ENCODE measurements at places on chromosomes 12 and 14.
A peak's percentile ranks its signal among the peaks of the same experiment; 100 is the strongest.

GRCh38 chr14:103552011-103552845 is 10.2 kb downstream of the BAG5 start:
- DNase-seq: no peak

- DNase-seq: no peak
These were observed 57.5 kb downstream of the ZNF664 start for GRCh38 chr12:124030510-124030909.

- no peak for DNase-seq
These were observed 18.5 kb downstream of the COL2A1 start for GRCh38 chr12:47985596-47986290.

DNA sequence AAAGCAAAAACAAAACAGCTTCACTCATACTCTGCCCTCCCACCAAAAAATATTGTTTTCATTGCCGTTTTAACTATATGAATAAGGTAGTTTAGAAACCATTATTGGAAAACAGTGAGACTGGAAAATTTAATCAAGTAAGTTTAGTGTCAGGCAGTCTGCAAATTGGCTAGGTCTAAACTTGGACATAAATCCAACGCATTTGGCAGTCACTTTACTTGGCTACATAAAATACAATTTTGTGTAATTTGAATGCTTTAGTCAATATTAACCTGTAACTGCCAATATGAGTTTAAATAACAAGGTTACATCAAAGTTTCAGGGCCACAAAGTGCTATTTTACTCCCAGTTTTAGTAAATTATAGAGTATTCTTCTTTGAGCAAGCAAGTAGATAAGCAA is 202.3 kb upstream of the SLC38A2 start:
- no peak for DNase-seq

- DNase-seq: no peak
These were observed 5.3 kb downstream of the NGB start for GRCh38 chr14:77265561-77266335.

- no peak for DNase-seq
These were observed 39.5 kb upstream of the YAF2 start for GRCh38 chr12:42277396-42278127.

GRCh38 chr12:62643486-62643885 is 176.9 kb downstream of the MON2 start:
- no peak for DNase-seq

GRCh38 chr12:579420-580110 is 83.7 kb downstream of the NINJ2 start:
- DNase-seq: no peak

GRCh38 chr14:72921396-72921795 is 4.9 kb upstream of the DCAF4 start:
- DNase-seq: no peak

GRCh38 chr14:20415782-20416206 is 2.5 kb upstream of the TEP1 start:
- DNase-seq: peak; percentile 73

DNA sequence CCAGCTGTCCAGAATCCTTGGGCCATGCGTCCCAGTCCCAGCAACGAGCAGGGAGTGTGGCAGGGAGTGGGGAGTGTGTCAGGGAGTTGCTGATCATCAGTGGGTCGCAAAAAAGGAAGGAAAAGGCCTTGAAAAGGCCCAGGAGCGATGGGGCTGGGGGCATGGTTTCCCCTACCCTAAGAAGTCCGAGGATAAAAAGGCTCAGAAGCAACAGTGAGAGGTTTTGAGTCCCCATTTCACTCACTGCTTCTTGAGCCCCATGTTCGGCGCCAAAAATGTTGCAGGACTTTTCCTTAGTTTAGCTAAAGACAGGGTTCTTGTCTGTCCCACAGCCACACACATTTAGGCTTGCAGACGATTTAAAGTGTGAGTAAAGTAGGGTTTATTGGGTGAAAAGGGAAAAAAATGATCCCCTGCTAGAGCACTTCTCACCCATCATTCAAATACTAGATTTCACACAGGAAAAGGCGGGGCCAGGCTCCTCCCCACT is 189.5 kb downstream of the KCNC2 start:
- no peak for DNase-seq

DNA sequence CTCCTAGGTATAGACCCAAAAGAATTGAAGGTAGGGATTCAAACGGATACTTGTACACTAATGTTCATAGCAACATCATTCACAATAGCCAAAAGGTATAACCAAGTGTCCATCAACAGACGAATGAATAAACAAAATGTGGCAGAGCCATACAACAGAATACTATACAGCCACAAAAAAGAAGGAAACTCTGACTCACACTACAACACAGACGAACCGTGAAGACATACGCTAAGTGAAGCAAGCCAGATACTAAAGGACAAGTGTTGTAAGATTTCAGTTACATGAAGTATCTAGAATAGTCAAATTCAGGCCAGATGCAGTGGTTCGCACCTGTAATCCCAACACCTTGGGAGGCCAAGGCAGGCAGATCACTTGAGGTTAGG is 19.1 kb downstream of the CAMKK2 start:
- DNase-seq: no peak

DNA sequence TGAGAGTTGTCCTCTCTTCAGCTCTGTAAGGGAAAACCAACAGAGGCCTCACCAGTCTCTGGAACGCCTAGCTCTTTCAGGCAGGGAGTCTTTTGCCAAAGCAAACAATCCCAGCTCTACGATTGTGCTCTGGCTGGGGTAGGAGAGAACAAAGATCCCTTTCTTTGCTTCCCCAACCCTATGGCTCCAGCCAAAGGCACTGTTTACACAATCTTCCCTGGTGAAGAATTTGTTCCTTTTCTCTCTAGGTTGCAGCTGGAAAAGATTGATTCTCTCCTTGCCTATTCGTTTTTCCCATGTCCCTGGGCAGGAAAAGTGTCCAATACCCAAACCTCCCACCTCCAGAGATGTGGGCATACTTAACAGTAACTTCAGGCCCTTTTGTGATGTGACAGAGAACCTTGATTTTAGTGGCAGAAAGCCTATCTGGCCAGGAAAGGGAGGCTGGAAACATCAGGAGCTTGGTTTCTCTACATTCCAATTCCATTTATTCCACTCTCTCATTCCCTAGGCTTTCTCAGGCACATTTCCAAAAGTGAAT is 16.8 kb downstream of the ATP5MC2 start:
- no peak for DNase-seq

DNA sequence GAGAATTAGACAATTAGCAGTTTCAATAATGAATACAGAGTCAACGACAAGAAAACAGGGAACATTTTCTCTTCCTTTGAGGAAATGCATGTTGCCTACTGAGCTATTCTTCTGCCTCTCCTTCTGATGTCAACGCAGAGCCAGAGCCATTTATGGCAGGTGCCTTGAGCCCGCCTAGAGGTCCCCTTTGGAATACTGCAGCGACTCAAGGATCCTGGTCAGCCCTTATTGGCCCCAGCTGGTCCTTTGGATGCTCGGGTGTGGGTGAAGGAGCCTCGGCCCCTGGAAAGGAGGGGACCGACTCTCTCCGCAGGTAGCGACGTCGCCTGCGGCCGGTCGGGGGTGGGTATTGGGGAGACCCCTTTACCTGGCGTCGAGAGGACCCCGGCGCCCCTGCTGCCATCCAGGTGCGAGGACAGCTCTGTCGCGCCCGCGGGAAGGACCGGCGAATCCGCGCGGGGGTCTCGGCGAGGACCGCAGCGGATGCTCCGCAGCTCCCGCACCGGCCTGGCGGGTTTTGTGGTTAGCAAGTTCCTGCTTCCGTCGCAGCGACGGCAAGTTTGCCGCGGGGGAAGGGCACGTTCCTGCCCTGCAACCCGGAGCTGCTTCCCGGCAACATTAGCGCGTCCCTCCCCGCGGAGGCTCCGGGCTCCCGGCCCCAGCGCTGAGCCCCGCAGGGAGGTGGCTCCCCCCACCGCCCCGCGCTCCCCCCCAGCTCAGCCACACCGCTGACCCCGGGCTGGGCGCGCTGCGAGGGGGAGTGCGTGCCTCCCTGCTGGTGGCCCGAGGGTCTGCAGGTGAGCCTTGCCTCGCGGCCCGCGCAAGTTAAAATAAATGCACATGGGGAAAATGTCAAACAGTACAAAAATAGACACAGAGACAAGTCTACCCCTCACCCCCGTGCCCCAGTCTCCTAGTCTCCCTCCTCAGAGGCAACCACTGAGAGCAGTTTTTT is at the start of gene MANSC1:
Gene MANSC1, minus strand, starts transcription at position 532 of the 955 bp plus-strand sequence. CDS start 6,928 bp downstream, outside the sequence.
- DNase-seq: peak; percentile 55

DNA sequence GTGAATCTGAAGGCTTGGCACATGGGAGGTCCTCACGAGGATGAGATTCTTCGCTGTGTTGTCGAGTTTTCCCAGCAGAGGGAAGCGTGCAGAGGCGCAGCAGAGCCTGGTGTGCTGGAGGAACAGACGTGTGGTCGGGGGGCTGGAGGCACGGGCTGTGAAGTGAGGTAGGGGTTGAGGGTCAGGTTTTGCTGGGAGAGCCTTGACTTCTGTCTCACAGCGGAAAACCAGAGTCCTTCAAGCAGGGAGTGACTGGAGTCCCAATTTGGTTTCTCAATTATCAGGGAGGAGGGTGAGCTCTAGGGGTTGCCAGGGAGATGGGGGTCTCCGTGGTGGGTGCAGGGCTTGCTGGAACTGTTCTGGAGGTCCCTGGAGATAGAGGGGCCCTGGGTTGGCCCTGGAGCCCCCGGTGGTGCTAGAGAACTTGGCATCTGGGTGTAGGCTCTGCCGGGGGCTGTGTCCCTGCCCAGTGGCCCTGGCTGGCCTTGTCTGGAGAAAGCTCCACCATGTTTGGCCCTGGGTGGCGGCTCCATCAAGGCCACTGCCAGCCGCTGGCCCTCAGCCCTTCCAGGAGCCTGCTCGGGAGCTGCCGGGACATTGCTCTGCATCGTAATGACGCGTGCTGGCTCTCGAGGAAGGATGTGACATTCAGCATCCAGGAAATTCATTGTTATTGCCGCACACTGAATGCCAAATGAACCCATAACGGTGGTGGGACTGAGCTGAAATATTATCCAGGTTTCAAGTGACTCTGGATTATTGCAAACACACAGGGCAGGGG is 215.7 kb downstream of the KIF26A start:
- DNase-seq: no peak

GRCh38 chr14:77120771-77121743 is 20.5 kb downstream of the ZDHHC22 start:
- peak; percentile 53 for DNase-seq

- DNase-seq: no peak
These were observed 48.0 kb upstream of the C14orf180 start for GRCh38 chr14:104531421-104532190.

DNA sequence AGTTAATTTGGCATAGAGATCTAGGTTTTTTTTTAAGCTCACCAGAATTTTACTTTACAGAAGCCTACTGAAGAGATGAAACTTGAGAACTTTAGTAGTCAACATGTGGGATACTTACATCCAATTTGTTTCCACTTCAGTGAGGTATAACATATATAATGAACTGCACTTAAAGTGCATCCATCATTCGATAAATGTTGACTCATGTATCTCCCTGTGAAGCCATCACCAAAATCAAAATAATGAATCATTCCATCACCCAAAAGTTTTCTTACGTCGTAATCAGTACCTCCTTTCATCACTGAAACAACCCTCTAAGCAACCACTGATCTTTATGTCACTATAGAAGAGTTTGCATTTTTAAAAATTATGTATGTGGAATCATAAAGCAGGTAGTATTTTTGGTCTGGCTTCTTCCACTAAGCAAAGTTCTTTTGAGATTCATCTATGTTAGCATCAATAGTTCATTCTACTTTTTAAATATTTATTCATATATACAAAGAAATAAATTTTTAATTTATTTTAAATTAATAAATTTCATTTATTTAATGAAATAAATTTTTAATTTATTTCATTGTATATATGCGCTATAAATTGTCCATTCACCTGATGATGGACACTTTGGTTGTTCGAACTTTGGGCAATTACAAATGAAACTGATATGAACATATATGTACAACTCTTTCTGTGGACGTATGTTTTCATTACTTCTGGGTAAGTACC is 2.0 kb upstream of the CPNE8 start:
- DNase-seq: no peak

GRCh38 chr12:122035292-122035691 is 13.6 kb downstream of the BCL7A start:
- DNase-seq: no peak

DNA sequence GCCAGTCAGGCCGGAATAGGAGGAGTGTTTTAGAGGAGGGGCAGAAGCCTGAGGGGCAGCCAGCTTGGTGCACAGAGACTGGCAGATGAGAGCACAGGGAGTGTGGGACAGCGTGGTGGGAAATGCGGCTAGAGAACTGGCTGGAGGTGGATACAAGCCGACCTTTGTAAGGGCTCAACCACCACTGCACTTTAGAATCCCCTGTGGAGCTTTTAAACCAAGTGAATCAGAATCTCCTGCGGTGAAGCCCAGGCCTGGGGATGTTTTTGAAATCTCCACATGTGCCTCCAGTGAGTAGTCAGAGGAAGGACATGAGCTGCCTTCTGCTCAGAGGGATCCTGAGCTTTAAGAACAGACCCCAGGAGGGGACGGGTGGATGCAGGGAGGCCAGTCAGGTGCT is 10.9 kb upstream of the PCED1B start:
- DNase-seq: no peak

- DNase-seq: no peak
These were observed 11.5 kb downstream of the SYNDIG1L start for GRCh38 chr14:74414403-74415114.

DNA sequence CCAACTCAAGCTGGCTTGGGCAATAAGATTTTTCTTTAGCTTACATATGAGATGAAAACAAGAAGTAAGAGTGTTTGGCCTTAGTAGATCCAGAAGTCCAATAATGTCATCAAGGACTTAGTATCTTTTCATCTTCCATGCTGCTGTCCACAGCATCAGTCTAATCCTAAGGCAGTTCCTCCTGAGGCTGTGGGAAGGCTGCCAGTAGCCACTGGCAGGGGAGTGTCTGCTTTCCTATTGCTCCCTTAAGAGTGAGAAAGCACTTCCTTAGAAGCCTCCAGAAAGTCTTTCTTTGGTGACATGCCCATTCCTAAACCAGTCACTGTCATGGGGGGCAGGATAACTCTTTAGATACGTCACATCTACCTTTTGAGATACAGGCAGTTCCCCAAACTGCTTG is 317.7 kb downstream of the BMP4 start:
- DNase-seq: no peak

DNA sequence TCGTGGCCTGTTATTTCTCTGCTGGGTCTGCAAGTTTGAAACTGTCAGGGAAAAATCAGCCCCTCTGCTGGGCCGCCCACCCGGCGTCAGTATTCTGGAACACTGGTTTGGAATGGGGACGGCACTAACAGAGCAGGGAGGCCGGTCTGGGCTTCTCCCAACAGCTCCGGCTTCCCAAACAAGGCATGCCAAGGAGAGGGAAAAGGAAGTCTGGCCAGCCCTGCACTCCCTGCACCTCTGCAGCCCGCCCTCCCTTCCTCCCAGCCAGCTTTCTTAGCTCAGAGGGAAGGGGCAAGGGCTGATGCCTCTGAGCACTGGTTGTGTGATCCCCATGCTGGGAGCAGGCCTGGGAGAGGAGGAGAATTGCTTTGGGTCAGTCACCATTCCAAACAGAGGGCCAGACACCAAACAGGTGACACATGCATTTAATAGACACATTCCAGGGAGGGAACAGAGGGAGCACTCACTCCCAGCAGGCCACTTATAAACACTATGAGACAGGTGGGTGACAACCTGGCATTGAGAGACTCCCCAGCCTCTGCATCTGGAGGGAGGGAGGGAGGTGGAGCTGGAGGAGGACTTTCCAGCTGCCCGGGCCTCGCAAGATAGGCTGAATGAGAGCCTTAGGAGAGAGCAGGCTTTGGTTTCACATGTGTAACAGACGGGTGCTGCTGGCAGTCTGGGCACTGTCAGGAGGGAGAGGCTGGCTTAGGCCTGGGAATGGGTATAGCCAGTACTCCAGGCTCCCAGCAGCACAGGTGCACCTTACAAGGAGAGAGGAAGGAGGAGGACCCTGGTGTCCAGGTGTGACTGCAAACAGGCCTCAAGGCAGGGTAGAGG is 10.3 kb downstream of the KRT75 start:
- no peak for DNase-seq

GRCh38 chr12:47105914-47106674 is 26.3 kb upstream of the AMIGO2 start:
- no peak for DNase-seq

All from CD4-positive, alpha-beta T cell treated with Interleukin-17A for 1 hour (primary cell).